ENCODE measurements at places on chromosomes 11 and 22. TPM values are rescaled to one million over a fixed set of nuclear protein-coding genes. Genes with fewer than 3 reads are reported as not detected.

ATG2A gene
- 13.0 TPM for total RNA-seq

RBM7 gene
- 39.5 TPM for total RNA-seq

TTC36 gene
- 0.50 TPM for total RNA-seq

MRPL11 gene
- total RNA-seq = 58.7 TPM

SPATA19 gene
- total RNA-seq = not detected

POU2AF1 gene
- total RNA-seq = not detected

APOC3 gene
- total RNA-seq = not detected

MYEOV gene
- total RNA-seq = 1.9 TPM

PAX6 gene
- total RNA-seq = 0.40 TPM

MUC5AC gene
- not detected for total RNA-seq

OR51E2 gene
- not detected for total RNA-seq

C11orf21 gene
- total RNA-seq = not detected

PTPRCAP gene
- 0.93 TPM for total RNA-seq

WNT7B gene
- total RNA-seq = not detected

LRRN4CL gene
- total RNA-seq = not detected

SLC7A4 gene
- not detected for total RNA-seq

OR4A47 gene
- total RNA-seq = not detected

OR52I2 gene
- not detected for total RNA-seq

MS4A6E gene
- not detected for total RNA-seq

RAG2 gene
- total RNA-seq = not detected

BTBD18 gene
- total RNA-seq = not detected

APOL4 gene
- total RNA-seq = 1.3 TPM

GTPBP1 gene
- 26.6 TPM for total RNA-seq

TMEM80 gene
- total RNA-seq = 13.1 TPM

PRRG4 gene
- total RNA-seq = 0.43 TPM

PNPLA5 gene
- total RNA-seq = not detected

TOMT gene
- not detected for total RNA-seq

PDXP gene
- total RNA-seq = 9.2 TPM

SYT12 gene
- total RNA-seq = not detected

ZP1 gene
- not detected for total RNA-seq

PKDREJ gene
- under 0.01 TPM for total RNA-seq

ARHGAP42 gene
- total RNA-seq = 4.4 TPM

SLC22A8 gene
- not detected for total RNA-seq

CCDC87 gene
- total RNA-seq = 0.50 TPM

GGTLC3 gene
- not detected for total RNA-seq

OR56B1 gene
- not detected for total RNA-seq

USP28 gene
- total RNA-seq = 45.7 TPM

FERMT3 gene
- 124 TPM for total RNA-seq

PLCB3 gene
- 61.6 TPM for total RNA-seq

DMC1 gene
- 4.2 TPM for total RNA-seq

DERL3 gene
- total RNA-seq = 0.66 TPM

ANO3 gene
- not detected for total RNA-seq

OR52D1 gene
- total RNA-seq = not detected

SYT8 gene
- total RNA-seq = not detected

CRYBB2 gene
- 0.27 TPM for total RNA-seq

JAML gene
- total RNA-seq = 0.07 TPM

OR10G8 gene
- total RNA-seq = not detected

SERHL2 gene
- total RNA-seq = 1.3 TPM

NAGA gene
- total RNA-seq = 52.3 TPM

SUSD2 gene
- total RNA-seq = 0.13 TPM

NDUFS3 gene
- total RNA-seq = 68.4 TPM

Data from thoracic aorta endothelial cell (primary cell).